CD4-positive, alpha-beta T cell treated with Interferon alpha-2 for 1 hour (primary cell): ENCODE measurements at places on chromosomes 16 and 17.
A peak's percentile ranks its signal among the peaks of the same experiment; 100 is the strongest.

DNA sequence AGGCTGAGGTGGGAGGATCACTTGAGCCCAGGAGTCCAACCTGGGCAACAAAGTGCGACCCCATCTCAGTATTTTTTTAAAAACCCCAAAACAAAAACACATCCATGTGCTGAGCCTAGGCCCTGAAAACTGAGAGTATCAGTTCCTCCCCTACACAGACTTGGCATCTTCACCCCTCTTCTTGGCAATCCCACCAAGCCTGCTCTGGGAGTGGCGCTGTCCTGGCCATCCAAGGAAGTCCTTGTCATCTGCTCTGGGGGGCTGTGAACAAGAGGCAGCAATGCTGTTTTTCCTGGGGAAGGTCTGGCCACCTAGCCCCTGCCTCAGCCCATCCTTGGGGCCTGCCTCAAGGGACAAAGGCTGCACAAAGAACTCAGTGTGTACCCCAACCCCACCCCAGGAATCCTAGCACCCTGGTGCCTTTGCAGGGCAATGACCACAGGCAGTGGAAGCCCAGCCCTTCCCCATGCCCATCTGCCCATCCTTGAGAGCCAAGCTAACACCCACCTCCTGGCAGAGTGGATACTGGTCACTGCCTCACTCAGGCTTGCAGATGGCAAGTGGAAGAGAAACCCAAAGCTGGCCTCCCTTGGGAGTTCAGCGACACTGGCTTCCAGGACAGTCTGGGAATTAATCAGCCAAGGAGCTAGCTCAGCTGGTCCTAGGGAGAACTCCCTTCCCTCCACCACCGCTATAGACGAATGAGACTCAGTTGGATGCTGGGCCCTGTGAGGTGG lies 14.8 kb upstream of the GFOD2 start:
- DNase-seq, result no peak

DNA sequence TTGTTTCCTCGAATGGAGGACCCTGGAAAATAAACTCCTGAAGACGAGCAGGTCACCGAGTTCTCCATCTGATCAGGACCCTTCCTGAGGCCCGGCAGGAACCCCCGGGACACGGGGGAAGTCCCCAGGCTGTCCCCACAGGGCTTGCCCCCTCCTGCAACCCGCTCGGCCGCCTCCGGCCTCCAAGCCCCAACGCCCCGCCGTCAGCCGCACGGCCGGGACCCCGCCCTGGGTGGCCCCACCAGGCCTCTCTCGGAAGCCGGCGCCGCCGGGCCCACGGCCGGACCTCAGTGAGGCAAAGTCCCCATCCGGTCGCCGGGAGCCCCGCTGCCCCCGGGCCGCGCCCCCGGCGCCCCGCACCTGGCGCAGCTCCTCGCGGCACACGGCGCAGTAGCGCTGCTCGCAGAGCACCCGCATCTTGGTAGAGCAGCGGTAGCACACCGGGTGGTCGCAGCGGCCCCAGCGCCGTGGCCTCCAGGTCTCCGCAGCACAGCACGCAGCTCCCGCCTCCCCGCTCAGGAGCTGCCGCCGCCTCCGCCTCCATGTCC lies 383 bp downstream of the ZNF598 start:
- DNase-seq, result no peak

DNA sequence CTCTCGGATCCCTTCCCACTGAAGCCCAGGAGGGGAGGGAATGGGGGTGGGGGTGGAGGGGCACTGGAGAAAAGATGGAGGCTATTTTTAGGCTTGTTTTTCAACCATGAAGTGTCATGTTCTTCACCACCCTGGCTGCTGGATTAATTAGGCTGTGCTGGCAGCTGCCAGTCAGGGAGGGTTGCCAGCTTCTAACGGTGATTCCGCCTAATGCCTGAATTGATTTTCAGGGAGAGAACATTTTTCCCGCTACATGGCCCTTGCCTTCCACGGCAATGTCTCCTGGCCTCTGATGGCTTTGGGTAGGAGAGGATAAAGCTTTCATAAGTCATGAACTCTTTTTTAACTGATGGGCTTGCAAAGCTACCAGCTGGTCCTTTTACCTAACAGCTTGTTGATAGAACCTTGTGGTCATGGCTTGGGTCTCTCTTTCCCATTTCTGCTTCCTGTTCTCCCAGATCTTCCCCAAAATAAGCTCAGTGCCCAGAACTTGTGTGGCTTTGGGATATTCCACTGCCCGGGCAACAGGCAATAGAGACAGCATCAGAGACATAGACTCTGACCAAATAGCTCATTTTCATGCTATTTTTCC lies 167.4 kb downstream of the PITPNC1 start:
- DNase-seq, result no peak

DNA sequence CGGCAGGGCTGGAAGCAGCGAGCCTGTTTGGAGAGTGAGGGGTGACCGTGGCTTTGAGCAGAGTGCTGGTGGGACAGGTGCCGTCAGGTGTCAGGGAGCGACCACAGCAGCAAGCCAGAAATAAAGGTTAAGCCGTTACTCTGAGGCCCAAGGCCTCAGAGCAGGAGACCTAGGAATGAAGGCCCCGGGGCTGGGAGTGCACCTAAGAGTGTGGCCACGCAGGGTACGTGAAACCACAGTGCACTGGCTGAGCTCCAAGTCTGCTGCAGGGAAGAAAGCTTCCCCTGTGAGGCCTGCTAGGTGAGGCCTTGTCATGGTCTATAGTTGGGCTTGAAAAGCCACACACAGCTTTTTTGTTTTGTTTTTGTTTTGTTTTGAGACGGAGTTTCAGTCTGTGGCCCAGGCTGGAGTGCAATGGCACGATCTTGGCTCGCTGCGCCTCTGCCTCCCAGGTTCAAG lies 8.7 kb downstream of the CLUAP1 start:
- peak; percentile 61 for DNase-seq

GRCh38 chr16:27195941-27196595 lies 7.3 kb upstream of the KDM8 start:
- DNase-seq, result peak; percentile 80

GRCh38 chr17:71830866-71831265 lies 290.0 kb upstream of the SOX9 start:
- DNase-seq, result no peak

DNA sequence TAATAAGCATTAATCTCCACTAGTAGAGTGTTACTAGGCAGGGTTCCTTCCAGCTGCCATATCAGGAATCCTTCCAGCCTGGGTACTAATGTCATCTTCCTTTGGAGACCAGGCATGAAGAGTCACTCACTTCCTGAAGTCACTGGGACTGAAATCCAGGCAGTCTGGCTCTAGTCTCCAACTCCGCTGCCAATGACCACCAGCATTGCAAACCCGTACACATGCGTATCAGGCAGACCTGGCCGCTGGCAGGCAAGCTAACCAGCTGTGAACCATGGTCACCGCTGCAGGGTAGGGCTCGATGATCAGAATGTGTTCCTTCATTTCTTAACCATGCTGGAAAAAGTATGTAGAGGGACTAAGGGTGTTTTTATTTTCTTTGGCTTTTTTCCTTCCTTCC lies 255.5 kb downstream of the CDH13 start:
- DNase-seq, result no peak

DNA sequence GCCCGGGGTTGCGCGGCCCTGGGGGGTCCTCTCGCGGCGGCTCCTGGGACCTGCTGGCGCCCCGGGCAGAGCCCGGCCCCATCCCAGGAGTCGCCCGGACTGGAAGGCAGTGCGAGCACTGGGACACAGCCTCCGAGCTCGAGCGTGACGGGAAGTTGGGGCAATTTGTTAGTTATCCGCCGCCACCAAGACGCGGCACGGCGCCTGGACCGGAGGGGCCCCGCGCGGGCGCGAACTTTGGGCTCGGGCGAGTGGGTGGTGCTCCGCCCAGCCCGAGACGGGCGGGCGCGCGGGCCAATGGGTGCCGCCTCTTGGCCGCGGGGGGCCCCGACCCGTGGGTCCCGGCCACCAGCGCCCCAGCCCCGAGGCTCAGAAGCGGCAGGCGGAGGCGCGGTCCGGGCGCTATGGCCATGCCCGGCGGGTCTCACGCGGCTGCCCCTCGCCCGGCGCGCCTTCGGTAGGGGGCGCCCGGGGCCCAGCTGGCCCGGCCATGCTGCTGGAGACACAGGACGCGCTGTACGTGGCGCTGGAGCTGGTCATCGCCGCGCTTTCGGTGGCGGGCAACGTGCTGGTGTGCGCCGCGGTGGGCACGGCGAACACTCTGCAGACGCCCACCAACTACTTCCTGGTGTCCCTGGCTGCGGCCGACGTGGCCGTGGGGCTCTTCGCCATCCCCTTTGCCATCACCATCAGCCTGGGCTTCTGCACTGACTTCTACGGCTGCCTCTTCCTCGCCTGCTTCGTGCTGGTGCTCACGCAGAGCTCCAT lies at the start of gene ADORA2B:
Gene ADORA2B (plus strand): TSS at position 372 of the 768 bp plus-strand sequence. CDS start 119 bp downstream, at position 491.
- DNase-seq, result peak; percentile 24

- no peak for DNase-seq
These were observed 279.6 kb downstream of the HS3ST3A1 start for GRCh38 chr17:13321951-13322701.

- DNase-seq, result no peak
These were observed 204.4 kb downstream of the C16orf78 start for GRCh38 chr16:49578018-49578417.

DNA sequence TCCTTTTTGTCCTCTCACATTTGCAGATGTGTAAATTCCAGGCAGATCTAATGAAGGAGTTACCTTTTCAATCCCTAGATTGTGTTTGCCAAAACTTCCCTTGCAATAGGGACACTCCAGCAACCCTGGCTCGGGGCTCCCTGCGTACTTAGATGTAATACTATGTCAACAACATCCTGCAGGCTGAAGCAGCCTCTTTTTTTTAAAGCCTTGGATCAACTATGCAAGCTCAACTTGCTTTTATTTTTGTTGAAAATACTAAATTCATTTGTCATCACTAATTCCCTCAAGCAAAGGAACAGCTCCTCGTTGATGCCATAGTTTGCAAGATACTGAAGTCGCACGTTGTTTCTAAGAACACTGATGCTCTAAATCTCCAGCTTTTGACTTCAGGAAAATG lies 59.1 kb downstream of the GRIN2A start:
- no peak for DNase-seq
